Anterior cingulate cortex (tissue), 58 donors: ENCODE measurements at places on chromosomes 5 and 9.

DNA sequence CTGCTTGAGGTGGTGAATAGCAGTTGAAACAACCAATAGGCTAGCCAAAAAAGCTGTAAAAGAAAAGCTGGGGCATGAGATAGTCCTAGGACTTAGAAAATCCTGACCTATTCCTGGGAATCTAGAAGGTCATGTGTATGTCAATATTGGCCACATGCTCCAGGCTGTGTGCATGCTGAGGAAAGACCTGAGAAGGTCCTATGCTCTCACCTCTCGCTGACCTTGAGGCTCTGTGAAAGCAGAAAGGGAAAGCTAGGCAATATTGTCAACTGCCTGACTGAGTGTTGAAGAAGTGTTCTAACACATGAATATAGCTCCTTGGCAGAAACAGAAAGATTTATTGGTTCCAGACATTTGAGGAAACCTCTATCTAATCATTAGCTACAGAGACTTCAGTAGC lies 19.8 kb downstream of the TAS2R1 start:
- DNase-seq, result no peak

- DNase-seq, result no peak
These were observed 158.1 kb downstream of the ATP10B start for GRCh38 chr5:160693831-160694465.

DNA sequence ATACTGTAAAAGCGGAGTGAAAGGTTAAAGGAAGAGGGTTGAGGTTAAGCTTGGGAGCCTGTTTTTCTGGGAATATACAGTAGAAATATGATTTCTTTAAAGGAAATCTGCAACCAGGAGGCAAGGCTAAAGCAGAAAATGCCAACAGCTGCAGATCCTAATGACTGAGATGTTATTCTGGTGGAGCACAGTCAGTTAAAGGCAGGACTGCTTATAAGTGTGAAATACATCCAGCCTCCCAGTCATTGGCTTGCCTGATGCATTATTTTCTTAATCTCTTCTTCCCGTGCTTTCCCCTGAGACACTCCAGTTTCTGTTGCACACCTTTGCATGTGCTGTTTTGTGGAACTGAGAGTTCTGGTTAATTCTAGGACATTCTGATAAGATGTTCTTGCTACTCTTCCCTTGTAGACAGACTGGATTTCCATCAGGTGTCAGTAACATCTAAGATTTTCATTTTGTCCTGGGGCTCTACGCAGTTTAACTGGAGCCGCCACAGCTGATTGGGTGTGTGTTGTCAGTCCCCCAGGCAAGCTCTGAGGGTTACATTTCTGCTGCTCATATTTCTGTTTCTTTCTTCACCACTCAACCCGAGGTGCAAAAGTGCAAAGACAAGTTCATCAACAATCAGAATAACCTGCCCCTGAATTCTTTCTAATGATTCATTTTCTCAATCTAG lies 44.4 kb downstream of the CAST start:
- no peak for DNase-seq

- no peak for DNase-seq
These were observed 9.9 kb upstream of the MEGF10 start for GRCh38 chr5:127280491-127281220.

- DNase-seq, result no peak
These were observed 91.3 kb upstream of the ADAMTS2 start for GRCh38 chr5:179436321-179437122.

GRCh38 chr5:69230181-69230580 lies 4.5 kb upstream of the CDK7 start:
- DNase-seq, result no peak

DNA sequence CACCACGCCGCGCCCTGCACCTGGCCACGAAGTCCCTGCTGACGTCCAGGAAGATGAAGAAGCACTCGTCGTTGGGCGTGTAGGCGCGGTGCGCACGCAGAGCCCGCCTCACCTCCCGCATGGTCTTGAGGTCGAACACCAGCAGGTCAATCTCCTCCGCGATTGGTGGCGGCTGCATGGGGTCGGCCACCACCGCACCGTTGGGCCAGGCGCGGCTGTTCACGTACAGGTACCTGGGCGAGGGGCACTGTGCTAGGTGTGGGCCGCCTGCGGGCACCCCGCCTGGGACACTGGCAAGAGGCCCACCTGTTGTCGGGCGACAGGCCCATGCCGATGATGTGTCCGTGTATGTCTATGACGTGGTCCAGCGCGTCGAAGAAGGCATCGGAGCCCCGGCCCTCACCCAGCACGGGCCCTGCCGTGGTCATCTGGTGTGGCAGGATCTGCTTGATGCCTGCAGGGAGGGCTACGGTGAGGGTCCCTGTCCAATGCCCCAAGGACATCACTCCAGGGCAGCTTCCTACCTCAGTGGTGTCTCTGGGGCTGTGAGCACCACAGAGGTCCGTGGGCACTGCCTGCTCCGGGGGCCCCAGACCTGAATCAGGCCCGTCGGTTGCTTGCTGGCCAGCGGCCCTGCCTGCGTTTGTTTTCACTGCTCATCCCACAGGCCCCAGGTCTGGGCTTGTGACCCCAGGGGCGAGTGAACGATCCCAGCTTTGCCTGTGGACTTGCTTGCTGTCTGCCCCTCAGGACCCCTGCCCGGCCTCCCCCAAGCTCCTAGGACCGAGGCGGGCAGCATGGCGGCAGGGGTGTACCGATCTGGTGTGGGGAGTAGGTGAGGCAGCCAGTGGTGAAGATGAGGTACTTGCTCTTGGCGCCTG lies 3.1 kb downstream of the FBXW5 start:
- DNase-seq, result no peak

GRCh38 chr9:81312346-81312745 lies 377.0 kb downstream of the TLE1 start:
- DNase-seq, result no peak
